ENCODE measurements at places on chromosomes 5 and 9.

GRCh38 chr9:35564658-35565061, 40.4 kb upstream of the TESK1 start:
- DNase-seq = no peak

- no peak for DNase-seq
Observed at GRCh38 chr5:32044939-32045338, 129.2 kb downstream of the GOLPH3 start.

GRCh38 chr5:133939668-133940067, 28.8 kb downstream of the C5orf15 start:
- no peak for DNase-seq

GRCh38 chr5:164799391-164799790, 1294.0 kb downstream of the MAT2B start:
- DNase-seq = no peak

DNA sequence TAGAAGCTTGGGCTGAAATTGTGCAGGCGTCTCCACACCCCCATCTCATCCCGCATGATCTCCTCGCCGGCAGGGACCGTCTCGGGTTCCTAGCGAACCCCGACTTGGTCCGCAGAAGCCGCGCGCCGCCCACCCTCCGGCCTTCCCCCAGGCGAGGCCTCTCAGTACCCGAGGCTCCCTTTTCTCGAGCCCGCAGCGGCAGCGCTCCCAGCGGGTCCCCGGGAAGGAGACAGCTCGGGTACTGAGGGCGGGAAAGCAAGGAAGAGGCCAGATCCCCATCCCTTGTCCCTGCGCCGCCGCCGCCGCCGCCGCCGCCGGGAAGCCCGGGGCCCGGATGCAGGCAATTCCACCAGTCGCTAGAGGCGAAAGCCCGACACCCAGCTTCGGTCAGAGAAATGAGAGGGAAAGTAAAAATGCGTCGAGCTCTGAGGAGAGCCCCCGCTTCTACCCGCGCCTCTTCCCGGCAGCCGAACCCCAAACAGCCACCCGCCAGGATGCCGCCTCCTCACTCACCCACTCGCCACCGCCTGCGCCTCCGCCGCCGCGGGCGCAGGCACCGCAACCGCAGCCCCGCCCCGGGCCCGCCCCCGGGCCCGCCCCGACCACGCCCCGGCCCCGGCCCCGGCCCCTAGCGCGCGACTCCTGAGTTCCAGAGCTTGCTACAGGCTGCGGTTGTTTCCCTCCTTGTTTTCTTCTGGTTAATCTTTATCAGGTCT, at the start of gene C9orf72:
C9orf72 (minus strand) TSS at position 564 of the 716 bp plus-strand sequence. CDS start 6,361 bp downstream, outside the sequence.
- DNase-seq = peak; percentile 82

GRCh38 chr5:54471398-54471797, 15.9 kb downstream of the HSPB3 start:
- no peak for DNase-seq
